ENCODE measurements at places on chromosomes 12 and 14.
A peak's percentile ranks its signal among the peaks of the same experiment; 100 is the strongest.

- no peak for DNase-seq
- H3K27ac ChIP-seq, result no peak overlapping the region
- no peaks in the 10 kb centered on the region for H3K27me3 ChIP-seq
- H3K4me1 ChIP-seq, result no peaks in the 10 kb centered on the region
- H3K4me3 ChIP-seq, result no peak overlapping the region
Observed at GRCh38 chr12:114921781-114922180, 237.8 kb upstream of the TBX3 start.

GRCh38 chr14:31965071-31965734 lies 111.9 kb upstream of the ARHGAP5 start:
- H3K4me1 ChIP-seq, result peaks cover 13% of the 10 kb centered on the region
- DNase-seq, result no peak
- H3K36me3 ChIP-seq, result no peaks in the 10 kb centered on the region
- no peak overlapping the region for H3K27ac ChIP-seq

GRCh38 chr12:63496654-63497053 lies 171.6 kb downstream of the DPY19L2 start:
- no peaks in the 10 kb centered on the region for H3K4me1 ChIP-seq
- no peaks in the 10 kb centered on the region for H3K36me3 ChIP-seq
- H3K27me3 ChIP-seq, result peaks cover 6% of the 10 kb centered on the region
- no peak overlapping the region for H3K4me3 ChIP-seq
- no peak overlapping the region for H3K27ac ChIP-seq

DNA sequence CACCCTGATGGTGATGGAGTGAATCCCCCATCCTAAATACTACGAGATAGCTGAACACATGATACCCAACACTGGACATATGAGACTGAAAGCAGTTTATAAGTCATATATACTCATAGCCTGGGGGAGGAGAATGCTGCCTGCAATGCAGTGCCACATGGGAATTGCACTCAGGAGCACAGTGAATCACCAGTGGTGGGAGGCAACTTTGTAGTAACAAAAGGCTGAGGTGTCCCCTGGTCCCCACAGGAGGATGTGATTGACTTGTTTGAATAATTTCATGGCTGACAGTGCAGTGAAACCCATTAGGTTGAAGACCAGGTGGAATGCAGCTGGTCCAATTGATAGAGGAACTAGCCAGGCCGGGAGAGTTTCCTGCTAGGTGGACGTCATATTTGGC lies 20.2 kb downstream of the CCDC38 start:
- DNase-seq, result no peak
- H3K4me1 ChIP-seq, result no peaks in the 10 kb centered on the region
- no peak overlapping the region for H3K4me3 ChIP-seq
- no peak overlapping the region for H3K27ac ChIP-seq

DNA sequence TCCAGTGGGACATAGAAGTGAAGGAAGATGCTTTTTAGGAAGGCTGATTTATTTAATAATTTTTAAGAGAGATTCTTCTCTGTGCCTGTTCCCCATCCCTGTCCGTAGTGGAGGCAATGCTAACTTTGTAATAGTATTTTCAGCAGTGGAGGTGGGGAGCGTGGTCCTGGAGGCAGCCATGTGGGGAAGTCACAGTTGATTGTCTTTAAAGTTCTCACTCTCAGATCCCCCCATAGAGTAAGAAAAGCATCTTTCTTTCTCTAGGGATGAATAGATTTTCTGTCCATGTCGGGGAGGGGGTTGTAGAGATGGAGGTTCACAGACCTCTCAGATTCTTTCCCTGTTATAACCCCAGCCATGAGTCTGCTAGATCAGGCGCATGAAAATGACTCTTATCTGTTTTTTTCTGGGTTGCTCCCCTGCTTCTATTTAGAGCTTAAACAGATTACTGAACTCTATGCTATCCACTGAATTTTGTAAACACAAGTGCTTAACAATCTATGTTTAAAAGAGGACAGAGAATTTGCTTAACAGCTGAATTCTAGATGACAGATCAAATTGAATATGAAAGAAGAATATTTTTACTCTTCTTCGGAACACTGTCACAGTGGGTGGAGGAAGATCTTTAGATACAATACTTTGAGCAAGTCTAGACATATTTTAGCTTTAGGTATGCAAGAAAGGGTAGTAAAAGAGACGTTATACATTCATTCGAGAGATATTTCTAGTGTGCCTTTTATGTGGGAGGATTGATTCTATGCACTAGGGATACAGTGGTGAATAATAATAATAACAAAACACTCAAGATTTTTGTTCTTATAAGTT lies 25.3 kb downstream of the TMEM117 start:
- no peak overlapping the region for H3K4me3 ChIP-seq
- no peaks in the 10 kb centered on the region for H3K27me3 ChIP-seq
- no peak overlapping the region for H3K27ac ChIP-seq
- H3K4me1 ChIP-seq, result no peaks in the 10 kb centered on the region
- DNase-seq, result no peak
- H3K36me3 ChIP-seq, result no peaks in the 10 kb centered on the region

- no peak overlapping the region for H3K4me3 ChIP-seq
- no peak for DNase-seq
- no peaks in the 10 kb centered on the region for H3K27me3 ChIP-seq
- H3K36me3 ChIP-seq, result no peaks in the 10 kb centered on the region
- H3K4me1 ChIP-seq, result no peaks in the 10 kb centered on the region
Observed at GRCh38 chr12:94725375-94726168, 75.2 kb upstream of the TMCC3 start.

GRCh38 chr12:27922531-27923139 lies 49.9 kb downstream of the PTHLH start:
- no peaks in the 10 kb centered on the region for H3K36me3 ChIP-seq
- H3K4me3 ChIP-seq, result no peak overlapping the region
- DNase-seq, result no peak
- H3K27ac ChIP-seq, result no peak overlapping the region
- no peaks in the 10 kb centered on the region for H3K27me3 ChIP-seq
- H3K4me1 ChIP-seq, result no peaks in the 10 kb centered on the region

- no peak for DNase-seq
- no peak overlapping the region for H3K27ac ChIP-seq
- H3K36me3 ChIP-seq, result no peaks in the 10 kb centered on the region
- no peaks in the 10 kb centered on the region for H3K27me3 ChIP-seq
- no peaks in the 10 kb centered on the region for H3K4me1 ChIP-seq
Observed at GRCh38 chr12:1908758-1909157, 9.7 kb downstream of the CACNA2D4 start.

GRCh38 chr12:5000204-5000603 lies 43.5 kb upstream of the KCNA5 start:
- peaks cover 9% of the 10 kb centered on the region for H3K4me1 ChIP-seq
- H3K27me3 ChIP-seq, result peaks cover 5% of the 10 kb centered on the region
- H3K27ac ChIP-seq, result no peak overlapping the region

DNA sequence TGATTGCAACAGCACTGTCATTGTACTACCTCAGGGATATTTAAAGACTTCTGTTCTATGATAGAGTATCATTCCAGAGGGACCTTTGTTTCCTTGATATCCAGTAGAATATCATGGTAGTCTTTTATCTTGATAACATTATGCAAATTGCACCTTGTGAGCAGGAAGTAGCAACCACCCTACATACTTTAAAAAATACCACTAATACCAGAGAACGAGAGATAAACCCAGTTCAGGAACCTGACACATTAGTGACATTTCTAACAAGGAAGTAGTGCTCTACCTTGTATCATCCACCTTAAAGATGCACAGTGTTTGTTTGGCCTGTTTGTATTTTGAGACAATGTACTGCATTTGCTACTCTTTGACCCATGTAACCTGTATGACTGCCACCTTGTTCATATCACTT lies 8.8 kb upstream of the MAP4K5 start:
- no peak for DNase-seq
- H3K27me3 ChIP-seq, result no peaks in the 10 kb centered on the region
- H3K4me3 ChIP-seq, result no peak overlapping the region
- H3K36me3 ChIP-seq, result no peaks in the 10 kb centered on the region
- H3K4me1 ChIP-seq, result no peaks in the 10 kb centered on the region
- no peak overlapping the region for H3K27ac ChIP-seq

DNA sequence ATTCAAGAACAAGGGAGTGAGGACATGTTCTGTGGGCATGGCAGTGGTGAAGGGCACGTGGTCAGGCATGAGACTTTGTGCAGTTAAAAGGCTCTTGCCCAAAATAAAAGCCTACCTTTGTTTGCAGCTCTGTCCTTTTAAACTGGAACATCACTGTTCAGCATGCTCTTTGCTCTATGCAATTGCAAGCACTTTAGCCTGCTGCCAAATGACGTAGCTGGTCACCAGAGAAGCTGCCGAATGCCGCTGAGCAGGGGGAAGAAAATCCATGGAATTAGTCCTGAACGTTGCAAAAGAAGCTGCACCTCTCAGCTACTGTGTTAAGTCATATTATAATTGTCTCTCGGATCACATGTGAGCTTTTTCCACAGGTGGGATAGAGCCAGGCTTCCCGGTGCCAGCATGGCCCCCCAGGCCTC lies 176.3 kb upstream of the DIO2 start:
- no peaks in the 10 kb centered on the region for H3K27me3 ChIP-seq
- no peak overlapping the region for H3K27ac ChIP-seq
- H3K4me3 ChIP-seq, result no peak overlapping the region
- no peak for DNase-seq
- no peaks in the 10 kb centered on the region for H3K4me1 ChIP-seq

- peaks cover 26% of the 10 kb centered on the region for H3K27me3 ChIP-seq
- H3K4me1 ChIP-seq, result no peaks in the 10 kb centered on the region
- H3K36me3 ChIP-seq, result no peaks in the 10 kb centered on the region
- H3K27ac ChIP-seq, result no peak overlapping the region
- H3K4me3 ChIP-seq, result no peak overlapping the region
Observed at GRCh38 chr12:4099276-4099675, 174.3 kb upstream of the CCND2 start.

GRCh38 chr12:10722502-10722904 lies 620 bp downstream of the YBX3 start:
- H3K36me3 ChIP-seq, result no peaks in the 10 kb centered on the region
- peaks cover 48% of the 10 kb centered on the region for H3K27me3 ChIP-seq
- peak overlapping the region; percentile 41 for H3K4me3 ChIP-seq
- no peaks in the 10 kb centered on the region for H3K4me1 ChIP-seq
- peak overlapping the region; percentile 37 for H3K27ac ChIP-seq
- peak; percentile 23 for DNase-seq

DNA sequence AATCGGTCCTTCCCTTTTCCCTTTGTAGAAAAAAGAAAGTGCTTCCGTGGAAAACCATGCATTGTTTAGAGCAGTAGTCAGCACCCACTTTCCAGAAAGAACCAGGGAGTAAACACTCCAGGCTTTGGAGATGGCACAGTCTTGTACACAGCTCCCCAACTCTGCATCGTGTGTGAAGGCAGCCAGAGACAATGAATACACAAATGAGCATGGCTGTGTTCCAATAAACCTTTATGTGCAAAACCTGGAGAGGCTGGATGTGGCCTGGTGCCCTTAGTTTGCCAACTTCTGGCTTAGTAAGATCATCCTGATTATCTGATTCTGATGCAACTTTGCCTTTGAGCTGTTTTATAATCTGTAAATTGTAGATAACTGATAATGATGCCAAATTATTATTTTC lies 463.4 kb upstream of the TMEM132C start:
- no peak overlapping the region for H3K27ac ChIP-seq
- no peaks in the 10 kb centered on the region for H3K4me1 ChIP-seq
- no peaks in the 10 kb centered on the region for H3K36me3 ChIP-seq
- DNase-seq, result no peak
- no peak overlapping the region for H3K4me3 ChIP-seq

- H3K27me3 ChIP-seq, result no peaks in the 10 kb centered on the region
- H3K4me1 ChIP-seq, result no peaks in the 10 kb centered on the region
- H3K27ac ChIP-seq, result peak within 1 kb of the TSS; percentile 81
- H3K36me3 ChIP-seq, result peaks cover 1% of the 10 kb centered on the region
- DNase-seq, result peak; percentile 84
Observed at GRCh38 chr12:102061560-102062418, at the start of gene WASHC3. WASHC3 (minus strand) TSS chr12:102061991; CDS start chr12:102061962, 29 bp downstream.

DNA sequence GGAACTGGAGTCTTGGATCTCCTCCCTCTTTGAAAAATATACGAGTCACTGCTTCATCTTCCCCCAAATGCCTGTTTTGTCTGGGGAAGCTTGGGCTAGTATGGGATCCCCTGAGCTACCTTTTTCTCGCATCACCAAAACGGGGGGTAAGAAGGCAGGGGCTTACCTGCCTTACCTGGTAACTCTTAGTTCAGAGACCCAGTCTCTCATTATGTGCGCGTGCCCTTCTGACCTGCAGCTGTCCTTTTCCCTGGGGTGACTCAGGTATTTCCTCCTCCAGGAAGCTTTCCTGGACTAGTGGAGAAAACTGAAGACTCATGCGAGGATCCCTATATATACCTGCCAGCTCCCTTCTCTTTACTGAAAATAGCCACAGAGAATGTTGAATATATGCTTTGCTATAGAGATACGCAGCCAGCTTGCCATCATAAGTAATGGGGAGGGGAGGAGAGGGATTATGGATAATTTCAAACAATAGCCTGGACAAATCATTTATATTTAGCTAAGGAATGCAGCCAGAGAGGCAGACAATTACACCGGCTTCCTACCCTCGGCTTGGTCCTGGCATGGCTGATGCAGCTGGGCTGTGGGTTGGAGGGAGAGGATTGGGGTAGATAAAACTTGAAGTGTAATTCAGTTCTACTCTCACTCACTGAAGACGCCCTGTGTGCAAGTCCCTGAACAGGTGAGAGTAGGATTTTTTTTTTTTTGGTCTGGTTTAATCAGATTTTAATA lies 1.1 kb downstream of the TSPAN9 start:
- no peaks in the 10 kb centered on the region for H3K36me3 ChIP-seq
- peak overlapping the region; percentile 71 for H3K4me3 ChIP-seq
- H3K27me3 ChIP-seq, result no peaks in the 10 kb centered on the region

- no peak overlapping the region for H3K4me3 ChIP-seq
- no peaks in the 10 kb centered on the region for H3K4me1 ChIP-seq
- no peaks in the 10 kb centered on the region for H3K36me3 ChIP-seq
Observed at GRCh38 chr12:114820796-114821195, 136.8 kb upstream of the TBX3 start.

DNA sequence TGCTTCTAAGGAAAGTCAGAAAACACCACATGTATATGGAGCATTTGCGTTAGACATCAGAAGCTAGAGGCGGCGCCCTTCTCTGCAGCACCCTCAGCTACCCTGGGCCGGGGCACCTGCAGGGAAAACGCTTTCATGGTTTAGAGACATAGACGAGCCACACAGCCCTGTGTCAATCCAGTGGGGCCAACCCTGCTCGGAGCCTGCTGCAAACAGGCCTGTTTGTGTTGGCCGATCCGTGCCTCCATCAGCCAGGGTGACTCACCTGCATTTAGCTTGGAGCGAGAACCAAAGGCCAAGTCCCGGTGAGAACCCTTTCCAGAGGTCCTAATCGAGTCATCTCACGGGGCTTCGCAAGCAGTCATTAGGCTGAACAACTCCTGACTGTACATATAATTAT lies 19.5 kb upstream of the FZD10 start:
- H3K27me3 ChIP-seq, result no peaks in the 10 kb centered on the region
- no peak overlapping the region for H3K27ac ChIP-seq
- no peak for DNase-seq
- no peaks in the 10 kb centered on the region for H3K4me1 ChIP-seq

- no peak within 1 kb of the TSS for H3K27ac ChIP-seq
- no peaks in the 10 kb centered on the region for H3K4me1 ChIP-seq
- no peaks in the 10 kb centered on the region for H3K36me3 ChIP-seq
- no peak within 1 kb of the TSS for H3K4me3 ChIP-seq
- peaks cover 10% of the 10 kb centered on the region for H3K27me3 ChIP-seq
Observed at GRCh38 chr12:10171973-10172728, at the start of gene OLR1. OLR1 (minus strand) TSS chr12:10172132; CDS start chr12:10172077, 55 bp downstream.

GRCh38 chr12:109020146-109020795 lies 597 bp downstream of the SVOP start:
- H3K27me3 ChIP-seq, result no peaks in the 10 kb centered on the region
- DNase-seq, result peak; percentile 25
- H3K4me3 ChIP-seq, result peak overlapping the region; percentile 41
- H3K27ac ChIP-seq, result no peak overlapping the region

All from SK-N-SH (cell line).